Chondrocyte (in vitro differentiated cells): ENCODE measurements at places on chromosomes 11 and 22. TPM values are rescaled to one million over a fixed set of nuclear protein-coding genes. Genes with fewer than 3 reads are reported as not detected.

The RHOD gene
- 17.4 to 26.5 TPM (median 26.0 TPM) in 3 replicates for total RNA-seq

DNA sequence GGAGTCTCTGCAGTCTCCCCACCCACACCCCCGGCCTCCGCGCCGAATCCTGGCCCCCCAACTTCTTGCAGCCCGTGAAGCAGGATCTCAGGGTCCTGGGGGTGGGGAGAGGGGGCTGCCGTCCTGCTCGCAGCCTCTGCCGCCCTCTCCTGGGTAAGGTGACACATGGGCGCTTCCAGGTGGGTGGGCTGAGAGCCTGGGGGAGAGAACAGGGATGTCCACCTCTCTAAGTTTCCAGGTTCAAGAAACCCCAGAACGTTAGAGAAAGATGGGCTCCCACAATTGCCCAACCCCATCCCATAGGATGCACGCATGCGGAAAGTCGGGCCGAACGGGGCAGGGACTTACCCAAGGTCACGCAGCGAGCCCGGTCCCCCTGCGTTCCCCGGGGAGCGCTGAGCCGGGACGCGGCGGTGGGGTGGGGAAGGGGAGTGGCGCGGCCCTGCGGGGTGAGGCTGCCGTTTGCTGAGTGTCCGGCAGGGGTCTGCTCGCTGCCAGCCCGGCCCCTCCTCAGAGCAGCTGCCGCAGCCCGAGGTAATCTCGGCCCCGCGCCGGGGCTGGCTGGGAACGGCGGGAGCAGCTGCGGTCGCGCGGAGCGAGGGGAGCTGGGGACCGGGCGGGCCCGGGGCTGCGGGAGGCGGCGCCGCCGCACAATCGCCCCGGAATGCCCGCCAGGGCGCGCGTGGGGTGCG, 705 bp upstream of the CAPN1 start:
- no peak for DNase-seq

DNA sequence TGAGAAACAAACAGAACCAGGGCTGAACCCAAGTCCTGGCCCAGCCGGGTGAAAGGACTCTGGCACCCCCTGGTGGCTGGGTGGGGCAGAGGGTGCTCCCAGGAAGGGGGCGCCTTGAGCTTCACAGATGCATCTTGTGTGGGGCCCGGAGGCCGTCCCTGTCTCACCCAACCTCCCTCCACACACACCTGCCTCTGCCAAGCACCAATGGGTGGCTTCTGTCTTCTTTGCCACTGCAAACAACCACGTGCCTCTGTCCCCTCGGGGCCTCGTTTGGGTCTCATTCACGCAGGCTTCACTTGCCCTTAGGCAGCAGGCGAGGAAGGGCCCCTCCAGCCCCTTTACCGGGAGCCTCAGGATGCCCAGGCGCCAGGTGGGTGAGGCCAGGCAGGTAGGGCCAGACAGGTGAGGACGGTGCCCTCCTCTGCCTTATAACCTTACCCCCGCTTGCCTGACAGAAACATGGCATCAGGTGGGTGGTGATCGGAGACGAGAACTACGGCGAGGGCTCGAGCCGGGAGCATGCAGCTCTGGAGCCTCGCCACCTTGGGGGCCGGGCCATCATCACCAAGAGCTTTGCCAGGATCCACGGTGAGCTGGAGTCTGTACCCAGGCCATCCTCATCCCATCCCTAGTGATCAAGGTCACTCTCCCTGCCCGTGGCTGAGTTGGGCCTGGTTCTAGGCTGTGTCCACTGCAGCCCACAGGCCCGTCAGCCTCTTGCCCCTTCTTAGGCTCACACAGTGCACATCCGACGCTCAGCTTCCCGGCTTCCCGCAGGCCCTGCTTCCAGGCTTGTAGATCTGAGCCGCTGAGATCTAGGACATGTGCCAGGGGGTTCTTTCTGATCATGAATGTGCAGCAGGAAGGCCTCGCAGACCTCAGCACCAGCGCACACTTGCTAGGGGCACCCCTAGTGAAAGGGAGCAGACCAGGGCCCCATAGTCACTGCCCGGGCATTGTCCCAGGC, 17.2 kb downstream of the POLR3H start:
- no peak for DNase-seq

GRCh38 chr11:26573896-26574295, 1.8 kb upstream of the MUC15 start:
- no peak for DNase-seq

DNA sequence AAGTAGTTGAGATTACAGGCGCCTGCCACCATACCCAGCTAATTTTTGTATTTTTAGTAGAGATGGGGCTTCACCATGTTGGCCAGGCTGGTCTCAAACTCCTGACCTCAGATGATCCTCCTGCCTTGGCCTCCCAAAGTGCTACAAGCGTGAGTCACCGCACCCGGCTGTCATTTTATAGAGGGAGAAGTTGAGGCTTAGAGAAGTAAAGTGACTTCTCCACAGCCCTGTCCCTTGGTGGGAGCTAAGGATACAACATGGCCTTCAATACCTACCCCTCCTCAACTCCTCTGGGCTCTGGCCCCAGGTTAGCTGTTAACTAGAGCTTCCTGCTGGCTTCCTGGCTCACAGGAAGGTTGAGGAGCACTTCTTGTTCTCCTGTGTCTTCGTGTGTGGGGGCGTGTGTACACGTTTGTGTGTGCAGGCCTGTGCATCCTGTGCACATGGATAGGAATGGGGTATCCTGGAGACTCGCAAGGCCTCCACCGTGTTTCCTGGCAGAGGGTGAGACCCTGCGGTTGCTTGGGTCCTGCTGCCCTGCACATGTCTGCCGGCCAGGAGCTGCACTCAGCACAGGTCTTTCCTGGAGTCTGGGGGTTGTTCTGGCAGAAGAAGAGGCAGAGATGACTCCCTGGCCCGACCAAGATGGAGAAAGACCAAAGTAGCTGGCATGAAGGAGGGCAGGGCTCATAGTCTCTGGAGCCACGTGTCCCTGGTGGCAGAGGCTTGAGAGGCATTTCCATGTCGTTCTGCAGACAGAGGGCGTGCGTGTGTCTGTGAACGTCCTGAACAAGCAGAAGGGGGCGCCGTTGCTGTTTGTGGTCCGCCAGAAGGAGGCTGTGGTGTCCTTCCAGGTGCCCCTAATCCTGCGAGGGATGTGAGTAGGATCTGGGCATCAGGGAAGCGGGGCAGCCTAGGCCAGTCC, 2.4 kb downstream of the SIDT2 start:
- DNase-seq: peak; percentile 88

DNA sequence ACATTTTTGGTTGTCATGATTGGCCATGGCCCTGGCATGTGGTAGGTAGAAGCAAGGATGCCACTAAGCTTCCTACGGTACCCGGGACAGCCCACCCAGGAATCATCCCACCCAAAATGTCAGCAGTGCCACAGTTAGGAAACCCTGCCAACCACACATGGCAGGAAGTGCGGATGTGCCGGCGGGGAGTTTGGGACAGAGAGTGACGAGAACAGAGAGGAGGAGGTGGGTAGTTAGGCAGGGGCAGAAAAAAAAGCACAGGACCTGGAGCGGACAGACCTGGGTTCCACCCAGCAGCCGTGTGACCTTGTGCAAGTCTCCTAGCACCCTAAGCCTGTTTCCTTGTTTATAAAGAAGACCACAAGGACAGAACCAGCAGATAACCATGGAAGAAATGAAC, 3.3 kb downstream of the SPI1 start:
- DNase-seq: no peak

- DNase-seq: no peak
Measured at GRCh38 chr11:28571371-28571770, 463.2 kb downstream of the METTL15 start.
